ENCODE measurements at places on chromosomes 6 and 20.

GRCh38 chr6:157905590-157906342 lies 75.9 kb upstream of the SYNJ2 start:
- DNase-seq: no peak

GRCh38 chr6:157070403-157071107 lies 252.8 kb downstream of the TMEM242 start:
- DNase-seq: no peak

GRCh38 chr20:64044484-64045247 lies 4.8 kb downstream of the SOX18 start:
- DNase-seq: no peak

- DNase-seq: no peak
Measured at GRCh38 chr6:30447237-30447636, 42.1 kb upstream of the HLA-E start.

GRCh38 chr6:69784595-69785377 lies 12.0 kb downstream of the LMBRD1 start:
- DNase-seq: no peak

- DNase-seq: no peak
Measured at GRCh38 chr6:138387577-138388368, 10.1 kb downstream of the SMIM28 start.

DNA sequence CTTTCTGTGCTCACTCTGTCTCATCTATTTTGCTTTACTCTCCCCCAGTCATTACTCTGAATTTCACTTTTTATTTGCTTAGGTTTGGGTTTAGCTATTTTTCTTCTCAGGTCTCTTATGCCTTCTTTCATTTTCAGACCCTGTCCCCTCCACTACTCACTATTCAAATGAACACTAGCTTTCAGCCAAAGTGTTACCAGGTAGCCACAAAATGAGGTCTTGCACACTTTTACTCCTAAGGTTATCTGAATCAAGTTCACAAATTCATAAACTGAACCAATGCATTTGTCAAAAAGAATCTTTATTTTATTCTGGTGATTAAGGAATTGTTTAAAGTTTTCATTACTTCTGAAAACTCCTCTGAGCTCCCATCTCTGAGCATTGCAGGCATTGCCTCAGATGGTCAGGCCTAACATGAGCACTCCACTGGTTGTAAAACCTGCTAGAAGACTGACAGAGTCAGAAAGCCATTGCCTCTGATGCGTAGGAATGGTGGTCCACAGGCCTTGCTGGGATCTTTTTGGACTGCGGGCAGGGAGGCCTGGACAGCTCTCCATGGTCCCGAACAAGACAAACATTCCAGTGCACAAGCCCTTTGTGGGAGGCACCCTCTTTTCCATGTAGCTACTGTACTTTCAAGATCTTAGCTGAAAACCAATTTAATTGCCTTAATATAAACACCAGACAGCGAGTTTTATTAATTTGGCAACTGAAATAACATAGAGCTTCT lies 48.5 kb downstream of the FYN start:
- no peak for DNase-seq

Data from left ventricle myocardium inferior (tissue), 1 donor.